Tibial nerve (tissue), 4 donors: ENCODE measurements at places on chromosomes 13 and 19. TPM values are rescaled to one million over a fixed set of nuclear protein-coding genes. Genes with fewer than 3 reads are reported as not detected.

The ZNF723 gene
- not detected for total RNA-seq

The NTN5 gene
- total RNA-seq, result 2.3 TPM

The FXYD3 gene
- total RNA-seq, result 18.8 TPM

The ZNF491 gene
- 3.9 TPM for total RNA-seq

The FCER2 gene
- not detected for total RNA-seq

The B3GNT8 gene
- 3.8 TPM for total RNA-seq

The LTBP4 gene
- 1,317 TPM for total RNA-seq

The FAAP24 gene
- 0.90 TPM for total RNA-seq

The PGLYRP2 gene
- total RNA-seq, result not detected

The SYDE1 gene
- 58.5 TPM for total RNA-seq

GRCh38 chr19:16571283-16571682 is 932 bp downstream of the SLC35E1 start:
- DNase-seq, result no peak

DNA sequence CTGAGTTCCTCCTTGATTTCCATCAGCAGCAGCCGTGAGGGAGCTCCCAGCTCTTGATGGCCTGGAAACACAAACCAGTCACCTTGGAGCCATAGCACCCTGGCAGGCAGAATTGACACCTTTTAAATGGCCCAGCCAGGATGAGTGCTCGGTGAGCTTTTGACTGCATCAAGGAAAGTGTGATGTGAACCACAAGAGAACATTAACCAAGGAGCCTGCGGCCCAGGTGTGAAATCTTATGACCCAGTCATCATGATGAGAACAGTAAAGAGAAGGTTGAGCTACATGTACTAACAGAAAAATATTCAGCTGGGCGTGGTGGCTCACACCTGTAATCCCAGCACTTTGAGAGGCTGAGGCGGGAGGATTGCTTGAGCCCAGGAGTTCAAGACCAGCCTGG is 22.8 kb downstream of the SUGP2 start:
- DNase-seq, result no peak

DNA sequence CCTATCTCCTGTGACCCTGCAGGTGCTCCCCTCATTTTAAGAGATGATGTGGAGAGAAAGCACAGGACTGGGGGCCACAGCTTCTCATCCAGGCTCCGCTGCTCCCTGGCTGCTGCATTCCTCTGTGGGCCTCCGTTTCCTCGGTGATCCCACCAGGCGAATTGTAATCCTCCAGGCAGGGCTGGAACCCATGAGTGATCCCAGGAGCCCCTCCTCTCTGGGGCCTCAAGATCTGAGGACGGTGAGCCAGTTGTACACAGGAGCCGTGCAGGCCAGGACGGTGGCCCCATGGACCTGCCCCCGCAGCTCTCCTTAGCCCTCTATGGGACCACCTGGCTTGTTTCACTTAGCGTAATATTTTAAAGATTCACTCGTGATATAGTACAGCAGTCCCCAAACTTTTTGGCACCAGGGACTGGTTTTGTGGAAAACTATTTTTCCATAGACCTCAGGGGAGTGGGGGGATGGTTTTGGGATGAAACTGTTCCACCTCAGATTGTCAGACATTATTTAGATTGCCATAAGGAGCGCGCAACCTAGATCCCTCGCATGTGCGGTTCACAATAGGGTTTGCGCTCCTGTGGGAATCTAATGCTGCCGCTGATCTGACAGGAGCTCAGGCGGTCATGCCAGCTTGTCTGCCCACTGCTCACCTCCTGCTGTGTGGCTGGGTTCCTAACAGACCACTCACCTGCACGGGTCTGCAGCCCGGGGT is 5.6 kb downstream of the FFAR3 start:
- no peak for DNase-seq

DNA sequence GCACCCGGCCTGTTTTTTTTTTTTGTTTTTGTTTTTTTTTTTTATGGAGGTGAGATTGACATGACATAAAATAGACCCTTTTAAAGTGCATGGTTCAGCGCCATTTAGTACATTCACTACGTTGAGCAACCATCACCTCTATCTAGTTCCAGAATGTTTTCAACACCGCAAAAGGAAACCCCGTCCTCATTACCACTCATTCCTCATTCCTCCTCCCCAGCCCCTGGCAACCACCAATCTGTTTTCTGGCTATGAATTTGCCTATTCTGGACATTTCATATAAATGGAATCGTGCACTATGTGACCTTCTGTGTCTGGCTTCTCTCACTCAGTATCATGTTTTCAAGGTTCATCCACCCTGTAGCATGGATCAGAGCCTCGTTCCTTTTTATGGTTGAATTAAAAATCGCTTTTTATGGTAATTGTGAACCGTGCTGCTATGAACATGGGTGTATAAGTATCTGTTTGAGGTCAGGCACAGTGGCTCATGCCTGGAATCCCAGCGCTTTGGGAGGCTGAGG is 9.9 kb upstream of the ADGRE5 start:
- no peak for DNase-seq

- DNase-seq, result no peak
These were observed 22.2 kb downstream of the PCID2 start for GRCh38 chr13:113186061-113186900.

DNA sequence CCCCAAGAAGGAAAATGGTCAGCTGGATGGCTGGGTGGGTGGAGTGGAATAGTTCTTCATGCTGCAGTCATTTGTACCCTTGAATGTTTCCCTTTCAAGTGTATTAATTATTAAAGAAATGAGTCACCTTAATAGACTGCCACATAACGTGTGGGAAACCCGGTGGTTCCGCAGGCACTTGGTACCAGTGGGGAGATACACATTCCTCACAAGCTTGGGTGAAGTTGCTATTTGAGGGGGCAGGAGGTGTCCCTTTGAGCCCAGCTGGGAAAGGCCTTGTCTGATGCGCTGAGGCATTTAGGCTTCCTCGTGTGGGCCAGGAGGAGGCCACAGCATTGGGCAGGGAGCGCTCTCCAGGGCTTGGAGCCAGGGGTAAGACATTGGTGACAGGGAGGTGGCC is 57.7 kb downstream of the ATP8A2 start:
- no peak for DNase-seq

- no peak for DNase-seq
These were observed 94.7 kb downstream of the FRY start for GRCh38 chr13:32126278-32126677.

DNA sequence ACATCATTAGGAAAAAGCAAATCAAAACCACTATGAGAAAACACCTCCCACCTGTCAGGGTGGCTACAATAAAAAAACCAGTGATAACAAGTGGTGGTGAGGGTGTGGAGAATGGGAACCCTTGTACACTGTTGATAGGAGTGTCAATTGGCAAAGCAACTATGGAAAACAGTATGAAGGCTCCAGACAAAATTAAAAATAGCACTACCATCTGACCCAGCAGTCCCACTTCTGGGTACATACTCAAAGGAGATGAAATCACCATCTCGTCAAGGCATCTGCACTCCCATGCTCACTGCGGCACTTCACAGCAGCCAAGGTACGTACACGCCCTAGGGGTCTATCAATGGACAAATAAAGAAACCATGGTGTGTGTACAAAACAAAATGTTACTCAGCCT is 715.1 kb downstream of the UQCRFS1 start:
- no peak for DNase-seq

DNA sequence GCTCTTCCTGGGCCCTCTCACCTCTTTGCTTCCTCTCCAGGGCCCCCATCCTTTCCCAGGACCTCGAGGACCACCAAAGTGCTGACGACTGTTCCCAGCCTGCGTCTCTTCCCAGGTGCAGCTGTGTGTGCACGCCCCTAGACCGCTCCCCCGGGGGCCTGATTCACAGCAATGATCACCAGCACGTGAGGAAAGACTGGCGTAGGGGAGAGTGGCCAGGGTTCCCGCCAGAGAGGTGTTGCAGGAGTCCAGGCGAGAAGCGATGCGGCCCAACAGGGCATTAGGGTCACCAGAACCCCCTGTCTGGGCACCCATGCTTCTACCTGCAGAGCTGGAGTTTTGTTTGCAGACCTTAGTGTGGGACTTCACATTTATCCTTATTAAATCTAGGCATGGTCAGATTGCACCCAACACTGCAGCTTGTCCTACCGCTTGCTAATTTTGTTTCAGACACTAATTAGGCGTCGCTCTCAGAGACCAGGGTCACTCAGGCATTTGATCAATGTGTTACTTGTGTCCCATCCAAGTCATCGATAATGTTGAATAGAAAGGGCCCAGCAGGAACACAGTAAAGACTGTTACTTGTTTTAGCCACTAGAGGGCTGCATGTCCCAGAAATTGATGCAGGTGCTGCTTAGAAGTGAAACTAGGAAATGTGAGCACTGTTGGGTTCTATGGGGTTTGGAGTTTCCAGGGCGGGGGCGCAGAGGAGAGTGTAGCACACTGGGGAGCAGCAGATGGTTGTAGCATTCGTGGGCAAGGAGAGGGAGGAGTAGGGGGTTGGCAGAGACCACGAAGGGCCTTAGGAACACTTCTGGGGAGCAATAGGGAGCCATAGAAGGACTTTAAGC is 53.2 kb downstream of the CDADC1 start:
- DNase-seq, result no peak

- no peak for DNase-seq
These were observed at the start of gene PDE4A for GRCh38 chr19:10420444-10421239. TSS of gene PDE4A (plus strand) at chr19:10420538. CDS start at chr19:10420765, 227 bp downstream.

DNA sequence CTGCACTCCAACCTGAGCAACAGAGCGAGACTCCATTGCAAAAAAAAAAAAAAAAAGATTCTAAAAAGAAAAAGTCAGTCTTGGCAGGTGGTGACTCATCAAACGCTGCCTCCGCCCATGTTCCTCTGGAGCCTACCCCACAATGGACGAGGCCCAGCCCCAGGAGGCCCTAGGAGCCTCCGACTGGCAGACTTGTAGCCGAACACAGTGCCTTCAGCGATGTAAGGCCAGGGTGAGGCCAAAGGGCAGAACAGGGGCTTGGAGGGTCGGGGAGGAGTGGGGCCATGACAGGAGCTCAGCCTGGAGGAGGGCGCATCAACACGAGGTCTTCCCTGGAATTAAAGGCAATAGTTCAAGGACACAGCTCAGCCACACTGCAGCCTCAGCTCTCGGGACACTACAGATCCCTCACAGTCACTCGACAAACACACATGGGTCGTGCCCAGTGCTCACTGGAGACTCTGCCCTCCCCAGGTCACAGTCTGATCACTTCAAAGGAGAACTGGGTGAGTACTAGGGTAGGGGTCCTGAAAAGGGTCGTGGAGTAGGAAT is 5.1 kb downstream of the USE1 start:
- DNase-seq, result no peak

- no peak for DNase-seq
These were observed 42.3 kb downstream of the LRCH1 start for GRCh38 chr13:46595136-46595884.

DNA sequence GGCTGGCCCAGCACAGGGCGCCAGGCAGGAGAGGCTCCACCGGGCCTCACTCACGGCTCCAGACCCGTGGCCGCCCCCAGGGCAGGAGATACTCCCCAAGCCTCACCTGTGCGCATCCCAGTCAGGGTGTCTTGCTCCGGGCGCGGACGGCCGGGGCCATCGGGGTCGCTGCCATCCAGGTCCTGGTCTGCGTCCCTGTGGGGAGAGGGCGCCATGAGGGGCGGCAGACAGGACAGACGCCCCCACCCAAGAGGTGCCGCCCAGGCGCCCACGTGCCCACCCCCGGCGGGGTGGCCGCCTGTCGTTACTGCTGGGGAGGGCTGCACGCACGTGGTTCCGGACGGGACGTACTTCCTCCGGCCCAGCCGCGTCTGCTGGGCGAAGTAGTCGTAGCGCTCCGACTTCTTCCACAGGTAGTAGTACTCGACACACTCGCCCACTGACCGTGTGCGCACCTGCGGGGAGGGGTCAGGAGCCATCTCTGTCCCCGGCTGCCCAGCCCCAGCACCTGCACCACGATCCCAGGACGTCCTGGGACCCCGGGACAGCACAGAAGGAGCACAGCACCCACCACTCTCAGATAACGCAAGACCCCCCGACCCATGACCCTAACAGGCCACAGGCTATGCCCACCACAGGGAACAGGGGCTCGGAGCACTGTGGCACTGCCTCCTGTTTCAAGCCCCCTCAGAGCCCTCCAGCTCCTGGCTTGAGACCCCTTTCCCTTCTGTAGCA is 17.4 kb upstream of the PLPP2 start:
- no peak for DNase-seq

- DNase-seq, result no peak
These were observed 163.5 kb upstream of the SLC10A2 start for GRCh38 chr13:103229674-103230073.

DNA sequence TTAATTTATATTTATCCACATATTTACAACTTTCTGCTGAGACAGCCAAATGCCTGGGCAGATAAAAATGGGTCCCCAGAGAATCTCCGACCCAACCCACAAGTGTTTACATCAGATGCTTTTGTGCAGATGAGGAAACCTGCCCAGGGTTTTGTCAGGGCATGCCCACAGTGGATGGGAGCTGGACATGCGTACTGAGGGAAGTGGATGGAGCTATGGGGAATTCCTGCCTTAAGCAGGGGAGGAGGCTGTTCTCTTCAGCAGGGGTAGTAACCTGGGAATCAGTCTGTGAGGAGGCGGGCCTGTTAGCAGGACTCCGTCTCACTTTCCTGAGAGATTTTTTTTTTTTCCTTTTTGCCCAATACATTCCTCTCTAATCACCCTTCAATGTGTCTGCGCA is 122.9 kb downstream of the RFC3 start:
- no peak for DNase-seq

GRCh38 chr13:110319774-110320509 is 12.9 kb downstream of the COL4A2 start:
- DNase-seq, result no peak

DNA sequence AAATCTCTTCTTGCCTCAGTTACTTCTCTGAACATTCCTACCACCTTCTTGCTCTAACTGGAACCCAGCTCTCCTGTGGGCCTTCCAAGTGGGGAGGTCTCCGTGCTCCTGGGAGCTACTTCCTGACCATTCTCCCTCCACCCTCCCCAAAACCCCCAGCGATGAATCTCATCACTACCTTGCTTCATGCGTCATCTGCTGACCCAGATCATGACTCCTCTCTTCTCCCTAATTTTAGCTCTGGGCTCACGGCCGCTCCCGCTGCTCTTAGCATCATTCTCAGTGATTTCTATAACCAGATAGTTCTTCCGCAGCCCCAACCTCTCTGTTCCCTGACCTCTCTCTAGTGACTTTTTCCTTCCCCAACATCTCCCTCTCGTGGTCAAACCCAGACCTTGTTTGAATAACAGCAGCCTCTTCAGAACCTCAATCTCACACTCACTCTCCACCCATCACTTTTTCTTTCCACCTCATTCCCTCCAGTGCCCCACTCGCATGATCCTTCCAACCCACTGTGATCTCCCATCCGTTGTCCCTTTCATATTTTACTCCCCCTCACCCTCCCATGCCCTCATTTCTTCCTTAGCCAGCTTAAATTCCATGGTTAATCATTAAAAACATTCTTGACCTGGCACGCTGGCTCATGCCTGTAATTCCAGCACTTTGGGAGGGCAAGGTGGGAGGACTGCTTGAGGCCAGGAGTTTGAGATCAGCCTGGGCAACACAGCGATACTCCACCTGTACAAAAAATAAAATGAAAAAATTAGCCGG is 21.8 kb downstream of the MRPS12 start:
- DNase-seq, result no peak
